ENCODE measurements at places on chromosomes 12 and 14. TPM values are rescaled to one million over a fixed set of nuclear protein-coding genes. Genes with fewer than 3 reads are reported as not detected.

DNA sequence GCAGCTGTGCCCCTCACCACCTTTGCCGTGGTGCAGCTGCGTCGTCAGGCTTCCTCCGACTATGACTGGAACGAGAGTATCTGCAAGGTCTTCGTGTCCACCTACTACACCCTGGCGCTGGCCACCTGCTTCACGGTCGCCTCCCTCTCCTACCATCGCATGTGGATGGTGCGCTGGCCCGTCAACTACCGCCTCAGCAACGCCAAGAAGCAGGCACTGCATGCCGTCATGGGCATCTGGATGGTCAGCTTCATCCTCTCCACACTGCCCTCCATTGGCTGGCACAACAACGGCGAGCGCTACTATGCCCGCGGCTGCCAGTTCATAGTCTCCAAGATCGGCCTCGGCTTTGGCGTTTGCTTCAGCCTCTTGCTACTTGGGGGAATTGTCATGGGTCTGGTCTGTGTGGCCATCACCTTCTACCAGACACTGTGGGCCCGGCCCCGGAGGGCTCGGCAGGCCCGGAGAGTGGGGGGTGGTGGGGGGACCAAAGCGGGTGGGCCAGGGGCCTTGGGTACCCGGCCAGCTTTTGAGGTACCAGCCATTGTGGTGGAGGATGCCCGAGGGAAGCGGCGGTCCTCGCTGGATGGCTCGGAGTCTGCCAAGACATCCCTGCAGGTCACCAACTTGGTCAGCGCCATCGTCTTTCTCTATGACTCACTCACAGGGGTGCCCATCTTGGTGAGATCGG lies 2.6 kb downstream of the GPR162 start:
- DNase-seq: no peak
- no peaks in the 10 kb centered on the region for H3K36me3 ChIP-seq
- H3K27me3 ChIP-seq: peaks cover 19% of the 10 kb centered on the region
- H3K4me1 ChIP-seq: peaks cover 34% of the 10 kb centered on the region
- no peak overlapping the region for H3K27ac ChIP-seq

DNA sequence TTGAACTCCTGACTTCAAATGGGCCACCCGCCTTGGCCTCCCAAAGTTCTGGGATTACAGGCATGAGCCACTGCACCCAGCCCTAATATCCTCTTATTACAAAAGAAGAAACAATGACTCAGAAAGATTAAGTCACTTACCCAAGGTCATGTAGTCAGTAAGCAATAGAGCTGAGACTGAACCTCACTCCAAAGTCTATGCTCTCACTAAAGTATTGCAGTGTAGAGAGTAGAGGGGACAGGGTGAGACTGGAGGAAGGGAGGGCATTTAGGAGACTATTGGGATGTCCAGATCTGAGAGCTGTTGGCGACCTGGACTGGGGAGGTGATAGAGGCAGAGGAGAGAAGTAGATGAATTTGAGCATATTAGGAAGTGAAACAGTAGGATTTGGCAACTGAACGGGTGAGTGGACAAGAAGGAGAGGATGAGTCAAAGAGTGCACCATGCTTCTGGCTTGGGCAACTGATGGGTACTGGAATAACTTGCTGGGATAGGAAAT lies 11.8 kb downstream of the P2RX7 start:
- H3K27me3 ChIP-seq: no peaks in the 10 kb centered on the region
- no peak overlapping the region for H3K27ac ChIP-seq
- H3K4me1 ChIP-seq: peaks cover 10% of the 10 kb centered on the region
- DNase-seq: no peak
- no peak overlapping the region for H3K4me3 ChIP-seq

DNA sequence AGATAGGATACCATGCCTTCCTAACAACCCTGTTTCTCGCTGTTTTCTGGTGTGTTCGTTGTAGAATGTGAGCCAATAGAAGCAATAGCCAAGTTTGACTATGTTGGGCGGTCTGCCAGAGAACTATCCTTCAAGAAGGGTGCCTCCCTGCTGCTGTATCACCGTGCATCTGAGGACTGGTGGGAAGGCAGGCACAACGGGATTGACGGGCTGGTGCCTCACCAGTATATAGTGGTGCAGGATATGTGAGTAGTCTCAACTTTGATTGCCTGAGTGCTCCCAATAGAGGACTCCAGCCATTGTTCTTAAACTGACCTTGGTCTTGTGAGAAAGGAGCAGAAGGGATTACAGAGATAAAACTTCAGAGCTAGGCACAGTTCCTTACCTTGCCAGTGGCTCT lies 96.2 kb downstream of the KICS2 start:
- H3K4me1 ChIP-seq: peaks cover 6% of the 10 kb centered on the region
- no peak overlapping the region for H3K4me3 ChIP-seq
- no peaks in the 10 kb centered on the region for H3K27me3 ChIP-seq
- no peak overlapping the region for H3K27ac ChIP-seq
- DNase-seq: no peak

GRCh38 chr12:130668286-130669204 lies 47.6 kb downstream of the RIMBP2 start:
- no peak overlapping the region for H3K27ac ChIP-seq
- no peaks in the 10 kb centered on the region for H3K36me3 ChIP-seq
- no peak overlapping the region for H3K4me3 ChIP-seq
- DNase-seq: no peak
- H3K4me1 ChIP-seq: no peaks in the 10 kb centered on the region
- H3K27me3 ChIP-seq: peaks cover 34% of the 10 kb centered on the region

GRCh38 chr14:29144621-29145020 lies 378.0 kb downstream of the FOXG1 start:
- H3K4me3 ChIP-seq: no peak overlapping the region
- no peak overlapping the region for H3K27ac ChIP-seq
- H3K36me3 ChIP-seq: no peaks in the 10 kb centered on the region
- H3K27me3 ChIP-seq: no peaks in the 10 kb centered on the region
- DNase-seq: no peak

DNA sequence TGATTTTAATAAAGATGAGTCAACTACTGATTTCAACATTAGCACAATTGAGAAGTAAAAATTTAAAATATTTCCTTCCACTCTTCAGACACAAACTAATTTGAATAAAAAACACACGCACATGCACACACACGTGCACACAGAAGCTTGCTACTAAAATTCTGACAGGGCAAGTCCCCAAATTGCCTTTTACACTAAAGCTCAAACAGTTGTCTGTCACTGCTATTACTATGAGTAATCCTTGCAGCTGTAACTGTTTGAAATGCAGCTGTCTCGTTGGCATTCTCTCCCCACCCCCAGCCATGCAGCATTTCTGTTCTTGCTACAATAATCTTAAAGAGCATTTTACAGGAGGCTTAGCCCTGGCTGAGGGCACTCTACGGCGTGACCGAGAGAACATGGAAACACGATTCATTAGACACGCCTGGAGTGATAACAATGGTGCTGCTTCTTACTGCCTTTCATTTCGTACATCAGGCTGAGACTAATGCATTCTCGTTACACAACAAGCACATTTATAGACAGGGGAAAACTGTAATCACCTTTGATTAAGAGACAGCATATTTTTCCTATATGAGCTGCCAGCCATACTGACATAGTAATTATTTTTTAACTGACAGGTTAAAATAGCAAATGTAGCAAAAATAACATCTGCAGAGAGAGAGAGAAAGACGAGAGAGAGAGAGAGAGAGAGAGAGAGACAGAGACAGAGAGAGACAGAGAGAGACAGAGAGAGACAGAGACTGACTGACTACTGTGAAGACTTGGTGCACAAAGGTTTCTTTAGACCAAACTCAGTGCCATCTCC lies 153.8 kb downstream of the MED13L start:
- no peaks in the 10 kb centered on the region for H3K27me3 ChIP-seq
- no peak overlapping the region for H3K27ac ChIP-seq
- H3K4me3 ChIP-seq: no peak overlapping the region
- DNase-seq: no peak

DNA sequence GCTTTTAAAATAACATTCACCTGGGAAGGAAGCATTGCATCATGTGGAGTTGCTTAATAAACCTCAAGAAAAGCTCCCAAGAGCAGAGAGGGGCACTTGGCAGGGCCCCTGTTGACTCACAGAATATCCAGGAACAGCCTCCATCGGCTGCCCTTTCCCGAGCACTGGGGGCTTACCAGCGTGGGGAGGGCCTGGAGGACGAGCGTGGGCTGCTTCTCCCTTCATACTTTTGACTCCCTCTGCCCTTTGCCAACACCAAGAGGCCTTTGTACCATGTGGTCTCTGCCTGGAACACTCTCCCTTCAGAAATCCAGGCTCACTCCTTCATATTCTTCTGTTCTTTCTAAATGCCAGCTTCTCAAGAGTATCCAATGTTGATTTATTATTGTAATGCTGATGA lies 492.1 kb upstream of the TMEM132C start:
- DNase-seq: no peak
- no peak overlapping the region for H3K27ac ChIP-seq
- H3K4me3 ChIP-seq: no peak overlapping the region
- H3K27me3 ChIP-seq: no peaks in the 10 kb centered on the region
- H3K36me3 ChIP-seq: no peaks in the 10 kb centered on the region

DNA sequence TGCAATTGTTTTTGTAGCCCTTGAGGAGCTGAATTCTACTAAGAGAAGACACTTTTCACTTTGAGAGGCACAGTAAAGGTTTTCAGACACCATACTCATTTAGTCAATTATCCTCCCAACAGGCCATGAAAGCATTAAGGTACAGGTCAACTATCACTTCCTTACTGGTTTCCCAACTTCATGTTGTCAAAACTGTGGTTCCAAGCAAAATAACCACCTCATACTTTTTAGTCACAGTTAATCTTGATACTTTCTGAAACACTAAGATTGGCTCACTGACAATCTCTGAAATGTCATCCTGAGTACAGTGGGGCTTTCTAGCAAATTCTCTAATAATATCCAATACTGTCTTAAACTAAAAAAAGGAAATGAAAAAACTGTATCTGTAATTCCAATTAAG lies 71.7 kb downstream of the SLC2A13 start:
- H3K27me3 ChIP-seq: no peaks in the 10 kb centered on the region
- no peak for DNase-seq
- no peaks in the 10 kb centered on the region for H3K36me3 ChIP-seq
- H3K4me3 ChIP-seq: no peak overlapping the region

DNA sequence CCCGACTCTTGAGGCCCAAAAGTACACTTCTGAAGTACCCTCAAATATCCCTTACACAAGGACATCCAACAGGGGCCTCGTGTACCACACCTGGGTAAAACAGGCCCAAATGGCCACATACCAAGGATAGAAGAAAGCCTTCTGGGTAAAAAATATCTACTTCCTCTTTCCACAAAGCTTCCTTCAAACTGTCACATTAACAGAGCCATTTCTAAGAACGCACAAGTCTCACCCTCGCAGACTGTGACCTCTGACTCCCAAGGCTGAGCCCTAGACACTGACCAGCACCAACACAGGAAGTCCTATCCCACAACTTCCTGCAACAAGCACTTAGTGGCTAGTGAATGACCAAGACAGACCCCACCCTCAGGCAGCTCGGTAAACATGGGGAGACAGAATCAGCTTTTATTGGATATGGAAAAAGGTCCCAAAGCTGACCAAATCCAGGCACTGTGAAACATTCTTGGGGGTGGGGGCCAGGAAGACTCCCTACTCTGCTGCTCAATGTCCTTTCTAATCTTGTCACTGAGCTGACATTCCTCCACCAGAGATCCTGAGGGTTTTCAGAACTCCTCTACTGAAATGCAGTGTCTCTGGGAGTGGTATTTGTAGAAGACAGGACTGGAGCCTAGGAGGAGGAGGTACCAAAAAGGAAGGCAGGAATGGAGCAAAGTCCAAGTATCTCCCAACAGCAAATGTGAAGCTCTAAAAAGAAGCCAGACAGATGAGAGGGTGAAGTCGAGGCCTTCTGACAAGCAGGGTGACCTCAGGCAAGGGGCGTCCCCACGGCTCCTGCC lies 15.9 kb downstream of the KCTD10 start:
- peak; percentile 50 for DNase-seq
- H3K27ac ChIP-seq: peak overlapping the region; percentile 44
- H3K4me1 ChIP-seq: peaks cover 39% of the 10 kb centered on the region
- peaks cover 12% of the 10 kb centered on the region for H3K36me3 ChIP-seq

DNA sequence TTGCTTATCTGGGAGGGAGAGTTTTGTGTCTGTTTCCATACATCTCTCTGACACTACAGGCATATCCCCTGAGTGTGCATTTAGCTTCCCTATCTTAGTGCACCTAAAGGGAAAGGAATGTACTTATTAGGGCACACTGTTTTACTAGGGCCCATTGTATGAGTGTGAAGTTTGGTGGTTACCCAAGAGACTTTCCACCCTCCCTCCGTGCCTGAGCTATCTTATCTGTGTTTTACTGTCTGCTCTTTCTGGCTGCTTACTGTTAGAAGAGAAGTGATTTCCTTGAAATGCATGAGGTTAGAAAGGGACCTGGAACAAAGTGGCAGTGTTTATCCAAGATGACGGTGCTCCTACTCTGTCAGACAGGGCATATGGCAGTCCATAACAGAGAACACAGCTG lies 8.5 kb upstream of the SVOP start:
- H3K36me3 ChIP-seq: no peaks in the 10 kb centered on the region
- no peaks in the 10 kb centered on the region for H3K4me1 ChIP-seq
- H3K27ac ChIP-seq: no peak overlapping the region
- no peaks in the 10 kb centered on the region for H3K27me3 ChIP-seq
- no peak for DNase-seq
- no peak overlapping the region for H3K4me3 ChIP-seq

DNA sequence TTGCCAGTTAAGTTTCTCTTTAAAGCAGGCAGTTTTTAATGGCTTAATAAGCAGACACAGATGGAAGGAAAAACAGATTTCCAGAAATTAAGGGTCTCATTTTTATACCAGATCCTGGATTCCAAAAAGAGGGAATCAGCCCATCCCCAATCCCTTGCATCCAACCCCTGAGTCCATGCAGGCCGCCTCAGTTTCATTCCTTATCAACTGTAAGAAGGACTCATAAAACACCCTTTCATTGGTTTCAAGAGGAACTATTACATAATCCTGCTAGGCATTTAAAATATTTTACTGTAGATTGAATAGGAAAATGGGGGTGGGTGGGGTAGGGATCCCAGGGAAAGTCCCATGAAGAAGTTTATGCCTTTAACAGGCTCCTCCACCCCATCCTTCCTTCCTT lies 9.4 kb downstream of the CCDC184 start:
- H3K4me1 ChIP-seq: no peaks in the 10 kb centered on the region
- peaks cover 3% of the 10 kb centered on the region for H3K27me3 ChIP-seq
- no peak for DNase-seq
- no peak overlapping the region for H3K4me3 ChIP-seq

- no peak for DNase-seq
- no peaks in the 10 kb centered on the region for H3K4me1 ChIP-seq
- no peak overlapping the region for H3K27ac ChIP-seq
- no peaks in the 10 kb centered on the region for H3K27me3 ChIP-seq
- H3K36me3 ChIP-seq: no peaks in the 10 kb centered on the region
- H3K4me3 ChIP-seq: no peak overlapping the region
These were observed 3.3 kb downstream of the GUCY2C start for GRCh38 chr12:14693116-14693515.

- H3K4me3 ChIP-seq: no peak overlapping the region
- no peaks in the 10 kb centered on the region for H3K36me3 ChIP-seq
- H3K27ac ChIP-seq: no peak overlapping the region
- H3K27me3 ChIP-seq: no peaks in the 10 kb centered on the region
- DNase-seq: no peak
These were observed 11.6 kb downstream of the BTG1 start for GRCh38 chr12:92133795-92134637.

The LRRC10 gene
- total RNA-seq: not detected

The FGF23 gene
- total RNA-seq: not detected

The CCDC177 gene
- not detected for total RNA-seq

The GSC gene
- not detected for total RNA-seq

The ZDHHC22 gene
- total RNA-seq: not detected

The SPX gene
- total RNA-seq: 0.07 TPM

The ADCY6 gene
- 10.6 TPM for total RNA-seq

The ZCCHC8 gene
- 14.2 TPM for total RNA-seq

The FUT8 gene
- total RNA-seq: 14.9 TPM

The PRDM4 gene
- 15.3 TPM for total RNA-seq

The HOXC12 gene
- not detected for total RNA-seq

The TMEM179 gene
- not detected for total RNA-seq
